ENCODE measurements at places on chromosomes 13 and 19.

DNA sequence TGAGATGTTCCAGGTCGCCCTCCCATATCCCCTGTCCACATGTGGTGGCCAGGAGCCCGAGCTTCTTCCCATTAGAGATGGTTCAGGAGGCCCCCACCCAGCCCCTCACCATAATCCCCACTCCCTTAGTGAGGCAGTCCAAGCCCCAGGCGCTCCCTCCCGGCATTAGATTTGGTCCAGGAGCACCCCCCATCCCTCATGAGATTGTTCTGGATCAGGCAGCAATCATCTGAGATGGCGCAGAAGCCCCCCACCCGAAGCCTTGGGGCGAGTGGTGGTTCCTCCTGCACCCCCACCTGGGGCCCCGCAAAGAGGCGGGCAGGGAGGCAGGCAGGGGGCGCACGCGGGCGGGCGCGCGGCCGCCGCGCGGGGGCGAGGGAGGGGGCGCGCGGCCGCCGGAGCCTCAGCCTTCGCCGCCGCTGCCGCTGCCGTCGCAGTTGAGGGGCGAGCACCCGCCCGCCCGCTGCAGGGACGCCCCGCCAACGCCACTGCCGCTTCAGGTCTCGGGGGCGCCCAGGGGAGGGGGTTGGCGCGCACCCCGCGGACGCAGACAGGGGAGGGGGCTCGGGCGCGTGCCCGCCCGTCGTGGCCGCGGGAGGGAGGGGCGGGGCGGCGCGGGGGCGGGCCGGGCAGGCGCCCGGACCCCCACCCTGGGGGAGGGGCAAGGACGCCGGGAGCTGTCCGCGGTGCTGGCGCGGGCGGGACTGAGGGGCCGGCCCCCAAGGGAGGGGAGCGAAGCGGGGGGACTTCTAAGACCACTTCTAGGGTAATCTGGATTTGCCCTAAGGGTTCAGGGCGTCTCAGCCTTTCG lies 46.4 kb upstream of the SHKBP1 start:
- DNase-seq: no peak

GRCh38 chr19:10669246-10669645 lies 15.1 kb downstream of the ILF3 start:
- no peak for DNase-seq

- DNase-seq: no peak
These were observed 318.7 kb upstream of the NBEA start for GRCh38 chr13:34623331-34623730.

DNA sequence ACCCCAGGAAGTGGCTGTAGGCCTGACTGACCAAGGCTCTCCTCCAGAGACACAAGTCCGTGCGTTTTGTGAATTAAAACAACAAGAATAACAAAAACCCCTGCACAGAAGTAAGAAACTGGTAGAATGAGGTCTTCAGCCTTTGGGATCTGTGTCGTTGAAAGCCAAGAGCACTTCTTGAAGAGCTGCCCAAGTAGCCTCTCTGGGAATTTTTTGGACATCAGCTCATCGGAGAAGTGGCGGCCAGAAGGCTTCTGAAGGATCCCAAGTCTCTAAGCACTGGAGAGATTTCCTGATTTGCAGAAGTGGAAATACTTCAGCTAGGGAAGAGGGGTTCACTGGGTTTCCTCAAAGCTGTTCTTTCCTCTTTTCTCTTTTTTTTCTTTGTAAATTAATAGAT lies 100.4 kb upstream of the ZNF536 start:
- DNase-seq: no peak

- no peak for DNase-seq
These were observed 199.9 kb downstream of the LHFPL6 start for GRCh38 chr13:39403106-39403505.

DNA sequence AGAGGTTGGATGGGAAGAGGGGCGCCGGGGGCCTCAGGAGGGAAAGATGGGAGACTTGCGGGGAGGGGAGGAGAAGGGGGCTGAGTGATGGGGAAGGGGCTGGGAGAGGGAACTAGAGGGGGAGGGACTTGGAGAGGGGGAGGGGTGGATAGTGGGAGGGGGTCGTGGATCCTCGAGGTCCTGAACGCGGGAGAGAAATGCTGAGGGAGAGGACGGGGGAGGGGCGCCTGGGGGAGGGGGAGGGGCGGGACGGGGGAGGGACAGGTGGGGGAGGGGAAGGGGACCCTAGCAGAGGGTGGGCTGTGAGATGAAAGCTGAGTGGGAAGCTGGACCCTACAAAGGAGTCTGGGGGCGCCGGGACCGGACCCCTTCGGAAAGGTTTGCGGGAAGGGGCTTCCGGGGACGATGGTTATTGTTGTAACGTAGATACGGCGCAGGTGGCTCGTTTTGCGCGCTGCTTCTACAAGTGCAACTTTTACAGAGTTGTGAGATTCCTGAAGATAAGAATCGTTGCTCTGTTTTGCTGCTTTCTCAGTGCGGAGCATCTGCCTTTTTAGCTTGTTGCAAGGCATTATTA lies 418 bp downstream of the ZNF444 start:
- DNase-seq: no peak

DNA sequence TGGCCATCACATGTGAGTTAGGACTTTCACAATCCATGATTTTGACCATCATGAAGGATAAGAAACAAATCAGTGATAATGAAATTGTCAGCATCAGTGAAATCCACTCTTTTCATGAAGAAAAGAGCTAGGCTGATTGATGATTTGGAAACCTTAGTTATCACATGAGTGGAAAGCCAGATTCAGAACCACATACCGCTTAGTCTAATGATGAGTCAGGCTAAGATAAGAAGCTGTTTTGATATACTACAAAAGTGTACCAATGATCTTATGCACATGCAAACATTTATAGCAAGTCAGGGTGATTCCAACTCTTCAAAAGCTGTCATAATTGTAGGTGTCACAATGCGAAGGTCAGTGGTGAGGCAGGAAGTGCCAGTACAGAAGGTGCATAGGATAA lies 519.3 kb downstream of the GPC6 start:
- no peak for DNase-seq

DNA sequence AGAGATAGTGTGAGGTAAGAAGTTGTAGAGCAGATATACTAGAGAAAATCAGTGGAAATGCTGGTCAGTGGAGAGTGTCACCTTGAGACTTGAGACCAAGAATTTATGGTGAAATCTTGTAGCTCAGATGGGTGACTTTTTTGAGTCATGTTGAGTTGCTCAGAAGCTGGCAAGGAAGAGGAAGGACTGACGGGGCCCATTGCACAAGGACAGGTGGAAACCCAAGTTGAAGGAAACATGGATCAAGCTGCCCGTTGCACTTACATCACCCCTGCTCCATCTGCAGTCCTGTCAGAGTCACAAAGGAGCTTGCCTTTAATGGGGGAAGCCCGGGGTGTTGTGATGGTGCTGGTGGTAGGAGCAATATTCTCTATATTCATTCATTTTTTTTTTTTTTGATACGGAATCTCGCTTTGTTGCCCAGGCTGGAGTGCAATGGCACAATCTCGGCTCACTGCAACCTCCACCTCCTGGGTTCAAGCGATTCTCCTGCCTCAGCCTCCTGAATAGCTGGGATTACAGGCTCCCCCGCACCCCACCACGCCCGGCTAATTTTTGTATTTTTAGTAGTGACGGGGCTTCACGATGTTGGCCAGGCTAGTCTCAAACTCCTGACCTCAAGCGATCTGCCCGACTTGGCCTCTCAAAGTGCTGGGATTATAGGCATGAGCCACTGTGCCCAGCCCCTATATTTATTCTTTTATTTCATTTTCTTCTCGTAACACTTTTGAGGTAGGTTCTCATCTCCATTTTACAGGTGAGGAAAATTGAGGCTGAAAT lies 27.4 kb downstream of the UBAC2 start:
- DNase-seq: no peak

DNA sequence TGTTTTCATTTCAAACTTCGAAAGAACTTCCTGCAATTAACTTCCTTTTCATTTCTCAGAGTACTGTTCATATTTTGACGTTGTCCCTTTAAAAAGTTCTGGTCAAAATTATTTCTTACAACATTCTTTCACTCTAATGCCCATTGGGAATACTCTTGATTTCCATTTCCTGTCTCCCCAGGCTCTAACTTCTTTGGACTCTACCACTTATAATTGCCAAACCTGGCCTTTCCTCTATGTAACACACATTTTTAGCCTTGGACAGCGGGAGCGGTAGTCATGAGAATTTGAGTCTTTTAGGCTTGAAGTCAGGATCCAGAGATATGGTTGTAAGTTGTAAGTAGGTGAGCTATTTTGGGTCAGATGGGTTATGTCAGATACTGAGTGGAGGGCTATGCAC lies 163.5 kb upstream of the SPRY2 start:
- DNase-seq: no peak

- DNase-seq: no peak
These were observed 22.2 kb downstream of the SIGLEC5 start for GRCh38 chr19:51607920-51608562.

- no peak for DNase-seq
These were observed 2.1 kb upstream of the PCDH8 start for GRCh38 chr13:52850396-52851136.

GRCh38 chr19:38543807-38544568 lies 73.8 kb downstream of the MAP4K1 start:
- no peak for DNase-seq

- no peak for DNase-seq
These were observed 15.2 kb downstream of the SAE1 start for GRCh38 chr19:47145639-47146486.

GRCh38 chr19:11204076-11204602 lies 6.8 kb upstream of the KANK2 start:
- no peak for DNase-seq

DNA sequence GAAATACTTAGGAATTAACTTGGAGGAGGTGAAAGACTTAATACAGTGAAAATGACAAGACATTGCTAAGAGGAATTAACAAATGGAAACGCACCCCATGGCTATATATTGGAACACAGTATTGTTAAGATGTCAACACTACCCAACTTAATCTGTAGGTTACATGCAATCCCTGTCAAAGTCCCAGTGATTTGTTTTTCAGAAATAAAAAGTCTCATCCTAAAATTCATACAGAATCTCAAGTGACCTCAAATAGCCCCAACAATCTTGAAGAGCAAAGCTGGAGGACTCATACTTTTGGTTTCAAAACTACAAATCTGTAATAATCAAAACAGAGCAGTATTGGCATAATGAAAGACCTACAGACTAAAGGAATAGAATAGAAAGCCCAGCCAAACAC lies 13.2 kb downstream of the ATP4B start:
- DNase-seq: no peak

GRCh38 chr19:5472286-5472685 lies 17.1 kb downstream of the ZNRF4 start:
- DNase-seq: no peak

Data from activated T-helper 1 cell treated with Interleukin-2 at 50 U/mL for 16 hours (primary cell).